Inflammatory macrophage treated with lipopolysaccharide for 1 hour (primary cell): ENCODE measurements at places on chromosomes 6 and 20.

GRCh38 chr6:67863346-67863745, 771.7 kb upstream of the ADGRB3 start:
- no peak for DNase-seq

GRCh38 chr20:32368323-32368722, 10.2 kb downstream of the ASXL1 start:
- no peak for DNase-seq

DNA sequence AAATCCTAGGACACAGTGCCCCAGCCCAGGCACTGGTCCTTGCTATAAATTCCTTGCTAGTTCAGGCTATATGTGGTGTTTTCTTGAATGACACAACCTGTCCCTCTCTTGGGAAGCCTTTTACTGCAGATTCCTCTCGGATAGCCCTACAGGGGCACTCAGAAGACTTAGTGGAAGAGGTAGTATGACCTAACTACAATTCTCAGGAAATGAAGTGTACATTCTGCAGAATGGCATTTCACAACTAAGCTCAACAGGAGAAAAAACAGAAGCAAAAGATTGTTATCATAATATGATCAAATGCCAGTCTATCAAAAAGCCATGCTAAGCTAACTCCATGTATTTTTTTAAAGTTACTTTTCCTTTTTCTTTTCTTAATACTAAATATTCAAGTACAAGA, 66.3 kb upstream of the FBXL4 start:
- DNase-seq, result peak; percentile 15

DNA sequence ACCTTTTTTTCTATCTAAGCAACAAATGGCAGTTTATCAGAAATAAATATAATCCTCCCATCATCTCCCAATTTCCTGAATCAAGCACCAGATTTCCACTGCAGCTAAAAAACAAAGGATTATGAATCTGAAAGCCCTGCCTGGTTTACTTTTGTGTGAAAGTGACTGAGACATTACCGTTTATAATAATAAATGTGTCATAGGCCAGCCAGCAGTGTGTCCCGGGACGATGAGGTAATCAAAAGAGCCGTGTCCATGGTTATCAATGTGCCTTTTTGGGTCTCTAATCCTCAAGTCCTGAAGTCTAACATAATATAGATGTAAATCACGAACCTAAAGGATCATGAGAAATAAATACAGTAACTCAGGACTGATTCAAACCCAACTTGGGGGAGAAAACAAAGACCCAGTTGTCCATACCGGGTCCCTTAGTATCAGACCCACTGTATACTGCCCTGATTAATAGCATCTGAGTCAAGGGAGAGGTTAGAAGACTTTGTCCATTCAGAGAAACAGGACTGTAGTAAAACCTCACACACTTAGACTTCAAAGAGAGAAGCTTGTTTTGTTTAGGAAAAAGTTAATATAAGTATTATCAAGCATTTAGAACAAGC, 149.1 kb downstream of the SASH1 start:
- DNase-seq, result no peak

DNA sequence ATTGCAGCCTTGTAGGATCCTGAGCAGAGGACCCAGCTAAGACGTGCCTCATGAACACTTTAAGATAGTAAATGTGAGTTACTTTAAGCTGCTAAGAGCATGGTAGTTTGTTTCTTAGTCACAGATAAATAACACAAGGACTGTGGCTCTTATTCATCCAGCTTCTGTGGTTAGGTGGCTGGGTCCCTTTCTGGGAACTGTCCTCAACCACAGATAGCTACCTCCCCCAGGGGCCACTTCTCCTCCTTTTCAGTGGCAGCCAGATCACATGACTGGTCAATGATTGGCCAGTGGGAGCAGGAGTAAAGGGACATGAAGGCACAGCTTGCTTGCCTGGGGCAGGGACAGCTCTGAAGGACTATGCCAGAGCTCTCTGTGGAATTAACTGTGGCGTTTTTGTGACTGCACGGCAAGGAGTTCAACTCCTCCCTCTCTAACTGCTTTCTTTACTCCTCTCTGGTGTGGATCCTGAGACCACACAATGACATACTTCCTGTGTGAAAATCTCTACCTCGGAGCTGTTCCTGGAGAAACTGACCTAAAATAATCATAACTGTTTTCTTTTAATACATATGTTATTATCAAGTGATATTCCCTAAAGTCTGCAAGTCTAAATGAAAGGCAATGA, 76.5 kb downstream of the NRN1 start:
- no peak for DNase-seq

GRCh38 chr6:149136913-149137286, 180.6 kb upstream of the TAB2 start:
- DNase-seq, result no peak

- DNase-seq, result no peak
Observed at GRCh38 chr6:30813631-30814145, 69.3 kb upstream of the IER3 start.

DNA sequence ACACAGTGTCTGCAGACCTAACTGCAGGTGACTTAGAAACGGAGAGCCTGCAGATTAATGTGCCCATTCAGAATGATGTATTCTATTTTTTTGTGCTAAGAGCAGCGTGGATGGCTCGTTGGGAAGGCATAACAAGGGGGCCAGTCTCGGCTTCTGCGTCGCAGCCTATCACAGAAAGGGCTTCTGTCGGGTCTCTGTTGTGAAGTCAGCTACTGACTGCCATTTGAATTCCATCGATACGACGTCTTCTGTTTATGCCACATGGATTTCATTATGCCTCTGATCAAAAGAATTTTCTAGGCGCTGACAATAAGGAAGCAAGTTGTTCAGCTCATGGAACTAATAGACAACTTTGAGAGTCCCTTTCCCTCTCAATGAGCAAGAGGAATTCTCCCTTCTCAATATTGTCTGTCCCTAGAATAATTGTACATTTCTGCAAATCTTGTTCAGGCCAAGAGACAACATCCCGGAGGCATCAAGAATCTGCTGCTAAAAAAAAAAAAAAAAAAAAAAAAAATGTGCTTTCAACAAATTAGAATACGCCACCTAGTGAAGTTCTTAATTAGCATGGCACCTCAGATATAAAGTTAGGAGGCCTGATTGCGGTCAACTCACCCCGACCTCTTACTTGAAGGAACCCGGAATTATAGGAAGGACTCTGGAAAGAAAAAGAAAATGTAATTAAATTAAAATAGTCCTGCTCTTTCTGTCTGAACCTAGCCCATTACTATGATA, 223.9 kb downstream of the TSHZ2 start:
- DNase-seq, result no peak

DNA sequence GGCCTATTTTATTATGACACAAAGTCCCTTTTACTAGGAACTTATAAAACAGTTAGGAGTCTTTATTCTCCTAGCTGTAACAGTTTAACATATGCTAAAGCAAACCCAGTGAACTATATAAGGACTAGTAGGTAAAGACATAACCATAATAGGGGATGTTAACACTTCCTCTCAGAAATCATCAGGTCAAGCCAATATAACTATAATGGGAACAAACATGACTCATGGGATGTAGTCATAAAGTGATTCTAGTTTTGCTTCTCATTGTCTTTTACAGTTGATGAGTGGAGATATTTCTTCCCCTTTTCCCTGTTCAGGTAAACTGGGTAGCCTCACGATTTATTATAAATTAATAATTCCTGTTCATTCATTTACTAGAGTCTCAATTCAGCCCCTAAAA, 9.7 kb downstream of the PTCHD4 start:
- DNase-seq, result peak; percentile 1

GRCh38 chr6:111858347-111858746, 14.9 kb downstream of the FYN start:
- DNase-seq, result no peak

GRCh38 chr6:107670792-107671199, 153.3 kb downstream of the SCML4 start:
- peak; percentile 86 for DNase-seq

- no peak for DNase-seq
Observed at GRCh38 chr6:146146836-146147235, 118.0 kb downstream of the GRM1 start.

- DNase-seq, result no peak
Observed at GRCh38 chr6:144349690-144350527, 64.8 kb downstream of the UTRN start.

DNA sequence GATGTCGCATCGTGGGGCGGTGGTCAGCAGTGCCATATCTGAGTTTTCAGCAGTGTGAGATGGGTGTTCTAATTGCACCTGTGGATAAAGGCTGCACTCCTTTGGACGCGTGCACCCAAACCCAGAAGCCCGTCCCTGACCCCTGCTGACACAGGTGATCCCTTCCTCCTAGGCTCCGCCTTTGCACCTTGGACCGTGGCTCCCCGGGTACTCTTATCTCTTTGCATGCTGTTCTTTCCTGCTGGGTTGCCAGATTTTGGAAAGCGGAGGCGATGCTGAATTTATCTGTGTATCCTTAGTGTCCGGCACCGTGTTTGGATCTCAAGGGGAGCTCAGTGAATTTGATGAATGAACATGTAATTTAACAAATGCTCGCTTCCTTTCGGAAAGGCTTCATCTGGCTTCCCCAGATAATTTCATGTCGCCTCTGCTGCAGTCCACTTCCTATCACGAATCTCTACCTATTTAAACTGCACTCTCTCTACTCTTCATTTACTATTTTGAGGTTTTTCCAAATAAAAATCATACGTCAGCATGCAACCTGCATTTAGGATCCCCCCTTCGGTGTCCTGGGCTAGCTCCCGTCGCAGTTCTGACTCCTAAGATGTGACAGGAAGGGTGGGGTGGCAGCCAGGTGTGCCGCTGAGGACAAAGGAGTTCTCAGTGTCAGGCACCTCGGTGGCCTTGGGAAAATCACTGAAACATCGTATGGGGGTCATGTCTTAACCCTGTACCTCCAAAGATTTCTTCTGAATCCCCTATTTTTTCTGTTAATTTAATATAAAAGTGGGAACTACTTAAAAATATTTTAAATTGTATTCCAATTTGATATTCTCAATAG, 753 bp upstream of the PERP start:
- DNase-seq, result no peak

DNA sequence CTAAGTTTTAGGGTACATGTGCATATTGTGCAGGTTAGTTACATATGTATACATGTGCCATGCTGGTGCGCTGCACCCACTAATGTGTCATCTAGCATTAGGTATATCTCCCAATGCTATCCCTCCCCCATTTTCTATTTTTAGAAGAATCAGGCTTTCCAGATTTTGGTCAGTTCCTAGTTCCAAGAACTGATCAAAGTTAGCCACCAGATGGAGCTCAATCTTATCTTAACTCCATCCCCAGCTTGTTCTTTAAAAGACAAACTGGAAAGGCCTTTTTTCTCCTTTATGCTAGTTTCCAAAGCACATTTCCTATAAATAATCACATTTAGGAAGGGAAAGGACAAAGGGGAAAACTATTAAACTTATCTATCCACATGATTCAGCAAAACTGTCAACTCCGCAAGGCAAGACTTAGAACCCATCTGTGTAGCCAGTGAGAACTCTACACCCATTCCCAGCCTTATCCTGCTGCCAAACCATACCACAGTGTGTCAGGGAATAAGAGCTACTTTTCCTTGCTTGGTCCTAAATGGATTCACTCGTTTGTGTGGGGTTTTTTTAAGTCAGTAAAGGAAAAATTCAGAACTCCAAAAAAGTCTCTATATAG, 22.8 kb upstream of the KHDC1 start:
- DNase-seq, result peak; percentile 40

- no peak for DNase-seq
Observed at GRCh38 chr20:4894981-4895381, 106.3 kb downstream of the SLC23A2 start.

GRCh38 chr6:142816031-142816430, 128.9 kb downstream of the HIVEP2 start:
- no peak for DNase-seq
